Left kidney (tissue), 8 donors: ENCODE measurements at places on chromosomes 7 and 10.

DNA sequence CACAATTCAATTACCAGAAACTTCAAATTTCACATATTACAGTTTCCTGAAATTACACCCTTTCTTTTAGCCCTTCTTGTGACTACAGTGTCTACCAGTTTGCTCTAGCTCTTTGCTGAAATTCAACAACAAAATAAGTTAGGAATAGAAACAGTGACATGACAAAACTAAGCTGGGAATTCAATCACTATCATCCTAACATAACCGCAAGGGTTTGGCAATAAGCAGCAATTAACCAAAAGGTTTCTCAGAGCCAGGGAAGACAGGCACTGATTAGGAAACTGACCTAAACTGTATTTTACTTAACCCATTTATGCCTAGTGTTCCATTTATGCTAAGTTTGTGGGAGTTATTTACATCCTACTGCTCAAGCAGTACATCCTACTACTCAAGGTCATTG is 31.3 kb downstream of the HIBADH start:
- DNase-seq = no peak

DNA sequence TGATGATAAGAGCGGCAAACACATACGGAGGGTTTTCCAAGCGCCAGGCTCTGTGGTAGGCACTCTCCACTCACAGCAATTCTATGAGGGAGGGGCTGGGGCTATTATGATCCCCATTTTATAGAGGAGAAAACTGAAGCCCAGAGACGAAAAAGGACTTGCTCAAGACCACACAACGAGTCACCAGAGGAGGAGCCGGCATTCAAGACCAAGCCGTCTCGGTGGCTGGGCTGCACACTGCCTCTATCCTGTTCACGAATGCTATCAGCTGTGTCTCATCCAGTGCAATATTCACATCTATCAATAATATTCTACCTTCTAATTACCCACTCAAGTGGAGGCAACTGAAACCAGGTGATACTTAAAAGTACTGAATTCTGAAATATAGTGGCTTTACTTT is 67.8 kb upstream of the NMT2 start:
- no peak for DNase-seq

DNA sequence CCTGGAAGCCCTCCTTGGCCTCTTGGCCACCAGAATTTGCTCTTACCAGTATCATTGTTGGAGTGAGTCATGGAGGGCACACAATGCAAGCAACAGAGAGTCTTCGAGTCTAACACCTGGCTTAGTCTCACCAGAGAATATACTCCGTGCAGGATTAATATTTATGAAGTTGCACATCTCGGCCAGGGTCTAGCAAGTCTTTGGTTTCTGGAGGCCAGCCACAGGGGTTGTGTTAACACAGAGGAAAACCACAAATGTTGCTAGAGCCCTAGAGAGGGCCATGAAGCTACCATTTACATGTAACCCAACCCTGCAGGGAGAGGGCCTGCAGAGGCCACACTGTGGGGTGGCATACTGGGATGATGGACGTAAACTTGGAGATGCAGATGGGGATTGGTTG is 71.8 kb downstream of the MTPN start:
- no peak for DNase-seq

GRCh38 chr10:70546584-70546983 is 56.0 kb downstream of the PRF1 start:
- DNase-seq = no peak

DNA sequence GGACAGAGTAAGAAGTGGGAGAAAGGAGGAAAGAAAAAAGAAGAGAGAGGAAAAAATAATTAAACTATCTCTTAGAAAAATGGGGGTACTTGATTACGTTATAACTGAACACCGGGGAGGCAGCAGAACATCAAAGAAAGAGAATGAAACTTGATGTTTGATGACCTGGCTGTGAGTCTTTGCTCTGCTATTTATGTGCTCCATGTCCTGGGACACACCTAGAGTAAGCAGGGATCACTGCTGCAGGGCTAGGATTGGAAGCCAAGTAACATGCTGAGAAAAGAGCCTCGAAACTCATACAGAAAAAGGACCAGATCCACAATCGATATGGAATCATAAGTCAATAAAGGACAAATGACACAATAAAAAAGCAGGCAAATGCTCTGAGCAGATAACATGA is 56.7 kb upstream of the COL13A1 start:
- no peak for DNase-seq

- no peak for DNase-seq
Measured at GRCh38 chr7:42479452-42479815, 242.4 kb upstream of the GLI3 start.

- no peak for DNase-seq
Measured at GRCh38 chr10:58140691-58141347, 126.9 kb downstream of the IPMK start.

GRCh38 chr10:82394122-82394521 is 519.1 kb downstream of the NRG3 start:
- no peak for DNase-seq

- DNase-seq = no peak
Measured at GRCh38 chr7:19920166-19920565, 146.7 kb upstream of the TMEM196 start.

- no peak for DNase-seq
Measured at GRCh38 chr10:121819049-121819448, 108.8 kb downstream of the ATE1 start.

DNA sequence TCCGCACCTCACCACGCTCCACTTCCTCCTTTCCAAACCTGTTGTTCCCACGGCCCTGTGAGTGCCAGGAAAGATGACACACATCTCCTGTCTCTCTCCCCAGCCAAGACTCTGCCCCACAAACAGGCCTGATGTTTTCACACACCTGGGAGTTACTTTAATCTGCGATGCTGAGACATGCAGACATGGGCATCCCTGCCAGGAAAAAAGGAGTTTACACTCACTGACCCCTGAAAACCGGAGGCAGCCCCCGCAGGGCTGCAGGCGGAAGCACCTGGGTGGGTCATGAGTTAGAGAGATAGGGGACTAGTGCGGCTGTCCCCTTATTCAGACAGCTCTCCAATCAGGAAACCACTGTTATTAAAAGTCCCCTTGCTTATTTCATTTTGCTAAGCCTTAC is 106.4 kb upstream of the CARD11 start:
- peak; percentile 33 for DNase-seq

DNA sequence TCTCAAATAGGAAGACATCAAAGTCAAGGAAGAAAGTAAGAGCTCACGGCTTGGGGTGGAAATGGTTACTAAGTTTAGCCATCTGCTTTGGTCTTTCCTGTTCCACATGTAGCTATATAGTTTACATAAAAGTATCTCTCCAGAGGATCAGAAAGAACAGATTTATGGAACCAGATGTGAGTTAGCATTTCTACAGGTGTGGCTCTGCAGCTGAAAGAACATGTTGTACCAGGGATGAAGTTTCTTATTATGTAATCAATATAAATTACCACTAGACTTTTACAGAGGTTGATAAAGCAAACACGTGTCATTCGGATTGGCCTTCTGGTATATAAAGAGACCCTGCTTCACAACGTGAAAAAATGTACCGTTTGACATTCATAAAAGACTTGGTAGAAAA is 19.9 kb downstream of the CALD1 start:
- DNase-seq = no peak

GRCh38 chr7:3955751-3956696 is 655.0 kb downstream of the SDK1 start:
- DNase-seq = no peak

DNA sequence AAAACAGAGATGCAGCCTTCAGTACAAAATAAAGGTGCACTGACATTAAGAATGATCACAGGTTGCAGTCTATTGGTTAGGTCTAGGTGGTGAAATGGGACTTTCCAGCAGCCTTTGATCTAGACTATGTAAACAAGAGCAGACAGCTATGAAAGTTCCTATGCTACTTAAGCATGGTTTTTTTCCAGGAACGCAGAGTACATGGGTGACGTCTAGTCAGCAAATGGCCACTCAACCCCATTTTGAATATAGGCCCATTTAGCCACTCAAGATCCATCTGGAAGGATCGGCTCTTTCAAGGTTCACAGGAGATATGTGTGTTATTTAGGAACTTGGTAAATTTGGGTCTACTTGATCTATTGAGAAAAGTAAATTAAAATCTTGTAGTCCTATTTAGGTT is 1424.6 kb upstream of the LRRTM3 start:
- DNase-seq = no peak

- DNase-seq = no peak
Measured at GRCh38 chr7:94875201-94875600, 32.2 kb upstream of the PPP1R9A start.

- DNase-seq = no peak
Measured at GRCh38 chr7:142812437-142813215, 41.9 kb downstream of the PRSS2 start.

GRCh38 chr10:50275650-50276235 is 24.4 kb upstream of the ASAH2 start:
- peak; percentile 21 for DNase-seq

DNA sequence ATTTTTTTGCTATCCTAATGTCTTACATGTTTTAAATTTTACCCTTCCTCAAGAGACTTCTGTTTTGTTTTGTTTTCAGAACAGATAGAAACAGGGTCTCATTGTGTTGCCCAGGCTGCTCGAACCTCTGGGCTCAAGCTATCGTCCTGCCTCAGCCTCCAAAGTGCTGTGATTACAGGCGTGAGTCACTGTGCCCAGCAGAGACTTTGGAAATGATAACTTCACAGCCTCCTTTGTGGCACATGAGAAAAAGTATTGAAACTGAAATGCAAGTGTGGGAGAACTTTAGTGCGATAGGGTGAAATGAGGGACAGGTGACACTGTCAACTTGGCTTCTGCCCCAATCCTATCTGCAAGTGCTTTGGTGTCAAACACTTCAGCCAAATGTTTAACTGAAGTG is 21.6 kb downstream of the IRF5 start:
- DNase-seq = no peak

DNA sequence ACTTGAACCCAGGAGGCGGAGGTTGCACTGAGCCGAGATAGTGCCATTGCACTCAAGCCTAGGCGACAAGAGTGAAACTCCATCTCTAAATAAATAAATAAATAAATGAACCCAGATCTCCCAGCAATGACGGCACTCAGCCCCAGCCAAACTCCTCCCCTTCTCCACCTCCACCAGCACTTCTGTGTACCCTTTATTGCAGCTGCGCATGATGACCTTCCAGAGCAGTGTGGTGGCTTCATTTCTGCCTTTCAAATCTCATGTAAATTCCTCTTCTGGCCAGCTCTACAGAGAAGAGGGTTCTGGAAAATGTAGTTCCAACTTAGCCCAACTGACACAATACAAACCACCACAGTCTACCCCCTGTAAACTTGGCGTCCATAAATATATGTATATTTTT is 108.5 kb downstream of the SLC37A3 start:
- no peak for DNase-seq
